Endothelial cell (in vitro differentiated cells): ENCODE measurements at places on chromosomes 3 and 15.

DNA sequence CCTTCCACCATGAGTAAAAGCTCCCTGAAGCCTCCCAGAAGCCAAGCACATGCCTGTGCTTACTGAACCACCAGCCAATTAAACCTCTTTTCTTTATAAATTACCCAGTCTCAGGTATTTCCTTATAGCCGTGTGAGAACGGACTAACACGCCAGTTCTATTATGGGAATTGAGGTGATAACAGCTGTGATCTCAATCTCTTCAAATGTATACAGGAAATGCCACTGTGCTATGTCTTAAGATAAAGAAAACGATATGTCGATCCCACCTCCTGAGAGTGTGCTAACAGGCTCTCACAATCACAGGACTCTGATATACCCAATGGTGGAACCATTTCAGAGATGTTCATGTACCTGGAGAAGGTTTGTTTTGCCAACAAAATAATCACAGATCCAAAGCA is 26.2 kb downstream of the CHSY1 start:
- DNase-seq: no peak

DNA sequence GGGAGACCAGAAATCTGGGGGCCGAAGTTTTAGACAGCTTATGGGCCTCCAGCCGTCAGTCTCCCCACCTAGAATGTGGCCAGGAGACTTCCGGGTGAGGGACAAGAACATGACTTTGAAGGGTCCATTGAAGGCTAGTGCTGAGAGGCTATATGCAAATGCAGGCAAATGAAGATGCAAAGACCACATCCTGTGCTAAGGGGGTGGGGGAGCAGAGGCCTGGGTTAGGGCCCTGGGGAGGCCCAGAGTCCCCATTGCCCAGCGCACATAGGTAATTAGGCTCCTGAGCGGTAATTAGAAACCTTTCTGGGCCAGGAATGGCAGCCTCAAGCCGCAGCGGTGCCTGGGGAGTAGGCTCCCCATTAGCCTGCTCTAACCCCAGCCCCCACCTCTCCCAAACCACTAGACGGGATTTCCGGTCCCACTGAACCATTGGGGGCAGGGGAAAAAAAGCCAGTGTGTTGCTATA is 6.8 kb downstream of the CSK start:
- no peak for DNase-seq

DNA sequence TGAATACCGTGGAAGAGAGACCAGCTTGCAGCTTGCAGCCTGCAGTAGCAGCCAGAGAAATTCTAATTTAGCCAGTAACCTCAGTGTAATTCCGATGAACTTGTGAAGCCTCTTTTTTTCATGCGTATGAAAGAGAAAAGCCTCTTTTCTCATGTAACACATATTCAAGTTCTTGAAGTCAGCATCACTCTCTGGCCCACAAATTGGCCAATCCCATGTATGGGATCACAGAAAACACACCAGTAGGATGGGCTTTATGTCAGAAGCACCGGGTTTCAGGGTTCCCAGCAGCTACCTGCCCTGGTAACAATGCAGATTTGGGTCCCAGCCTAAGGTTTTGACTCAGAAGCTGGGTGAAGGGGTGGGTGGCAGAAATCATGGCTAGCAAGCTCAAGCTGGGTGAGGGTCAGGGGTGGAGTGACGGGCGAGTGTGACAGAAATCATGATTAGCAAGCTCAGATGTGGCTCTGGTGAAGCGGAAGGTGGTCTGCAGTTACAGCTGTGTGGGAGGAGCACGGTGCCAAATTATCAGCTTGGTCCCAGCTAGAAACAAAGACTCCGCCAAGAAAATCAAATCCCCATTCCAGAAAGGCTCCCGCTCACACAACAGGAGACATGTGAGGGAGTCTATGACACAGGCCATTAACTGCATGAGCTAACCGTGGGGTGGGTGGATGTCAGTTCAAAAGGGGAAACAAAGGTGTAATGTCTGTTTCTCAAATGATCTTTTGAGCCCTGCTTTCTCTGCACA is 86.6 kb downstream of the SNRK start:
- DNase-seq: no peak

GRCh38 chr3:189365609-189366564 is 194.1 kb downstream of the TPRG1 start:
- DNase-seq: no peak

DNA sequence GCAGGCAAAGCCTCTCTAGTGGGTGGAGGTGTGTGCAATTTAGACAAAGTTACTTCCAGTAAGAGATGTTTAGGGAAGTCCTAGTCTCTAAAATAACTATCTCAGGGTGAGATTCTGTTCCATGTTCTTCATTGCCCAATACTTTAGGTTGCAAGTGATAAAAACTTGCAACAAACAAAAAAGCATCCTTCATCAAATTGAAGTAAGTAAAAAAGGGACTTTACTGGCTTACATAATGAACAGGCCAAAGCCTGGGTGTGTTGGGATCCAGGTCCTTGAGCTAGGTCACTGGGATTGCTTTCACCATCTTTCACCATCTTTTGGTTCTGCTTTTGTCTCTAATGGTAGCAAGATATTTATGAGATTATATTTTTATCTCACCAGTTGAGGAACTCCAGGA is 38.3 kb downstream of the CX3CR1 start:
- DNase-seq: no peak

- DNase-seq: no peak
These were observed 9.3 kb downstream of the BCHE start for GRCh38 chr3:165827883-165828282.

DNA sequence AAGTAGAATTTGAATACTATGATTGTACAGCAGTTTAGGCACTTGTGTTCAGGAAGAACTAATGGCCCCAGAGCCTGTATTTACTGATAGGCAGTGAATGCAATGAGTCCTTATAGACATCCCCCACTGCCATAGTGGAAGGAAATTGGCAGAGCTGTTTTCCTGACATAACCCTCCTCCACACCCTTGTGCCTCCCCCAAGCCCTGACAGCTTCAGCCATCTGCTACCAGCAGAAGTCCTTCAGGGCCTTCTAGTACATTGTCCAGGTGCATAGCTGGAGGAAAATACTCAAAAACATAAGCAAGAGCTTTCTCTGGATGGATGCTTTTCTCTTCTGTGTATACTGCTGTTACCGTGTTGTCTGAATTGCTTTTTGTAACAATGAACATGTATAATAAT is 20.6 kb downstream of the ARHGAP31 start:
- no peak for DNase-seq

DNA sequence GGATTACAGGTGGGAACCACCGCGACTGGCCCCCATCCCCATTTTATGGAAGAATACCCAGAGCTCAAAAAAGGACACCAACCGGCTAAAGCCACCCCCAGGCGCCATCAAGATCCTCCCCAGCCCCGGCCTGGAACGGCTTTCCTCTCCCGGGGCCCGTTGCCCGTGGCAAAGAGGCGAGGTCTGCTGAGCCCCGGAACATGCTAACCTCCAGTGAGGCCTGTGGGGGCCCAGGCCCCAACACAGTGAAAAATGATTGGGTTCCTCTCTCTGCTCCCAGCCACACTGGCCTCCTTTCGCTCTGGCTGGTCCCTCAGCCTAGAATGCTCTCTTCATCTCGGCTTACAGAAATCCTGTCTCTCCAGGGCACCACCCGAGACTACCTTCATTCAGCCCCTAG is 46.5 kb upstream of the SMAD6 start:
- no peak for DNase-seq

GRCh38 chr3:66620296-66620695 is 119.5 kb upstream of the LRIG1 start:
- DNase-seq: no peak

GRCh38 chr3:49385617-49386016 is 26.2 kb downstream of the RHOA start:
- no peak for DNase-seq

- DNase-seq: peak; percentile 86
These were observed 928 bp downstream of the ANKRD34C start for GRCh38 chr15:79283252-79284048.

GRCh38 chr3:134737516-134737915 is 57.5 kb upstream of the EPHB1 start:
- DNase-seq: no peak

DNA sequence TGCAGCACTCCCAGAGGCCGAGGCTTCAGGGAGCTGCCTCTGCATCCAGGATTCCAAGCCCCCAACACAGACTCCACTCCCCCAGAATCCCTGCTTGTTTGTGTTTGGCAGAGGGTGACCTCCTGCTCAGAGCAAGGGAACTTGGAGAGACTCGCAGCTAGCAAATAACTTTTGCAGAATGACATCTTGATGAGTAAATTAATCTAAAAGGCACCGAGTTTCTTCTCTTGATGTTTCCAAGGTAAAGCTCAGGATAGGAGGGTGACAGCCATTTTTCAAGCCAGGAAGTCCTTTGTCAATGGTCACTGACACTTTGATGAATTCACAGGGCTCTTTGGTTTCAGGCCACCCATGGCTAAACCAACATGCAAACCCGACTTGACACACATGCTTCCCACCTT is 523.0 kb downstream of the NTRK3 start:
- DNase-seq: no peak

DNA sequence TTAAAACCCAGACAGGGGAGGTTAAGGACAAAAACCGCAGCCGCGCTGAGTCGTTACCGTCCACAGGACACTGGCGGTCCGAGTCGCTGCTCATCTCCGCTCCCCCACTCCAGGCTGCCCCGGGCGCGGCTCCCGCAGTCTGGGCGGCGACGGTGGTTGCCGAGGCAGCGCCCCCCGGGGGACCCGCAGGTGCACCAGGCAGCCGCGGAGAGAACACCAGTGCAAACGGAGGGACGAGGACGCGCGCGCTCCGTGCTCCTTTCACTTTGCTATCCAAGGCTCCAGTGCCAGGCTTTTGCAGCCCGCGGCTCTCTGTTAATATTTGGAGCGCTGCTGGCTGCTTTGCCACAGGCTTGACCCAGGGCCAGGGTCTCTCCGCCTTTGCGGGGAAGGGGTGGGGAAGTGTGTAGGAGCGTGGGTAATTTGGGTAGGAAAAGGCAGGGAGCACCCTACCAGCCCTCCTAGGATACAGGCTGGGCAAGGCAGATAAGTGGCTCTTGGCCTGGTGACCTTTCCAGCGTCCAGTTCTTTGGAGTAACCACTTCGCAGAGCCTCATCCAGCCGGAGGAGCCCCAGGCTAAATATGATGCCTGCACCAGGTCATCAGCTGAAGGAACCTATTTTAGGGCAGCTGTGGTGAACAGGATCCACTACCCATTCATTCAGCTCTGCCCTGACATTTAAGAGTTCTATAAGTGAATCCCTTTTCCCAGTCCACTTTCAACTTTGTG is at the start of gene GADL1:
Gene GADL1, minus strand, starts transcription at position 141 of the 731 bp plus-strand sequence. Its CDS starts 47 bp downstream, at position 94.
- DNase-seq: peak; percentile 38

DNA sequence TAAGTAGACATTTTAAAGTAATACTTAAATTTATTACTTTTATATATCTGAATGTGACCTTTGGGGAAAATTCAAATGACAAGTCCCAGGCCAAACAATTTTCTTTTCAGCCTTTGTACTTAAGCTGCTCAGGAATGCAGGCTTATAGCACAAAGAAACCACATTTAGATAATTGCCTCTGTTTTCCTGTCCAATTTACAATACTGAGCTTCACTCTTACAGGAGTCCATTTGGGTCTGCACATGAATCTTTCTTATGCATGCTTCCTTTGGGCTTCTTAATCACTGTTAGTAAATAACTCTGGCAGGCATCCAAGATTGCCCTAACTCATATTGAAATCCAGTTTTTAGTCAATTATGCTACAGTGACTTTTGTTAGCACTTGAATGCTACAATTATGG is 459.4 kb upstream of the TGFBR2 start:
- DNase-seq: no peak

DNA sequence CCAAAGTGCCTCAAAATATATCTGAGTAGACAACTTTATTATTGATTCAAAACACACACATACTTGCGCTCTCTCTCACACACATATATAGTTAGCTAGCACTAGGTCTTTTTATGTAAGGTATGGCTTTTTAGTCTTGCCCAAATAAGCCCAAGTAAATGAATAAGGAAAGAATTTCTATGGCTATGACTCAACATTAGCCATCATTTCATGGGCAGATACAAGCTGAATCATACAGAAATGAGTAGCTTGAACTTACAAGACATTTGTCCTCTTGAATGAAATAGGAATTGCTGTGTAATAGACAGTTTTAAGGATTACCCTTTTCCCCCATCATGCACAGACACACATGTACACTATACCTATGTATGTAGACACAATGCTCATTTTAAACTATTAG is 4.9 kb downstream of the CADPS start:
- no peak for DNase-seq

DNA sequence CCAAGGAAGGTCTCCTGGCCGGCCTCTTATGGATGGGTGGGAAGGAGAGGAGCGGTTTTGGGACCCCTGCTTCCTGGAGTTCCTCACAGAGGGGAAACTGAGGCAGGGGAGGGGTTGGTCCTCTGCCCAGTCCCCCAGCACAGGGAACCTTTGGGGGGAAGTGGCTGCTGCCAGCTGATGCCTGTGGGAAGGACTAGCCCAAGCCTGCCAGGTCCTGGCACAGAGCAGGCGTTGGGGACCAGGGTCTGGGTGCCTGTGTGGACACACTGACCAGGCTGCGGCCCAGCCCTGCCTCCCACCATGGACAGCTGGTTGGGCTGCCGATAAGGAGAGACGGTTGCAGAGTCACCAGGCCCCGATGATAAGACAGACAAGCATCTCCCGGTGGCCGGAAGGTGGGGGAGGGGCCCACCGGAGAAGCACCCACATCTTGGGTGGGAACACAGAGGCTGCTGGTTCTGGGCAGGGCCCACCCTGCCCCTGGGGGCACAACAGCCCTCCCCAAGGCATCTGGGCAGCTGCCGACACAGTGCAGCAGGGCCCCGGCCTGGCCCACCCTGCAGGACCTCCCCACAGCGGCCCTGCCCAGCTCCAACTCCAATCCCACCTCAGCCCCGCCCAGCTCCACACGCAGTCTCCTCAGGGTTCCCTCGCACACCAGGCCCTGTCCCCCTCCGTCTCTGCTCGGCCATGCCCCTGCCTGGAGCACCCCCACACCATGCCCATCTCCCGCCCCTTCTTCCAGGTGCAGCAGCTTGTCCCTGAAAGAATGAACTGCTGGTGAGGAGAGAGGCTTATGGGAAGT is 50.7 kb downstream of the DNAJB8 start:
- no peak for DNase-seq

DNA sequence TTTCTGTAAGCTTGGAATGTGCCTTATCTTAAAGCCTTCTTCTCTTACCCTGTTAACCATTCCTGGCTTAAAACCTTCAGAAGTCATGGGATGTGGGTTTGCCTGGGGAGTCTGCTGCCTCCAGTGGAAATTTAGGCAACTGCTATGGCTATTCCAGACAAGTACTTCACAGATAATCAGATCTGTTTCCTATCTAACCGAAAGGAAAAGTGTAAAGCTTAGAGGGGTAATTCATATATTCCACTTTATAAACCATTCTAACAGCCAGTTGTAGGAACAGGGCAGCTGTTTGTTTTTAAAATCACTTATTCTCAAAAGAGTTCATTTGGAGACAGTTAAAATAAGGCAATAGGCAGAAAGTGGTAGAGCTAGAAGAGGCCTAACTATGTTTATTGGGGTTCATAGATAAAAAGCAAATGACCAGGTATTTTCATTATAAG is 219.9 kb downstream of the TCF12 start:
- peak; percentile 50 for DNase-seq

- no peak for DNase-seq
These were observed 199.8 kb upstream of the RGMA start for GRCh38 chr15:93288728-93289294.

GRCh38 chr3:58556761-58557221 is 19.8 kb upstream of the ACOX2 start:
- DNase-seq: no peak

- no peak for DNase-seq
These were observed 64.0 kb upstream of the SKOR1 start for GRCh38 chr15:67761343-67761742.
